Activated CD8-positive, alpha-beta memory T cell treated with anti-CD3 and anti-CD28 coated beads for 1 hour (primary cell): ENCODE measurements at places on chromosomes 2 and 18.
A peak's percentile ranks its signal among the peaks of the same experiment; 100 is the strongest.

DNA sequence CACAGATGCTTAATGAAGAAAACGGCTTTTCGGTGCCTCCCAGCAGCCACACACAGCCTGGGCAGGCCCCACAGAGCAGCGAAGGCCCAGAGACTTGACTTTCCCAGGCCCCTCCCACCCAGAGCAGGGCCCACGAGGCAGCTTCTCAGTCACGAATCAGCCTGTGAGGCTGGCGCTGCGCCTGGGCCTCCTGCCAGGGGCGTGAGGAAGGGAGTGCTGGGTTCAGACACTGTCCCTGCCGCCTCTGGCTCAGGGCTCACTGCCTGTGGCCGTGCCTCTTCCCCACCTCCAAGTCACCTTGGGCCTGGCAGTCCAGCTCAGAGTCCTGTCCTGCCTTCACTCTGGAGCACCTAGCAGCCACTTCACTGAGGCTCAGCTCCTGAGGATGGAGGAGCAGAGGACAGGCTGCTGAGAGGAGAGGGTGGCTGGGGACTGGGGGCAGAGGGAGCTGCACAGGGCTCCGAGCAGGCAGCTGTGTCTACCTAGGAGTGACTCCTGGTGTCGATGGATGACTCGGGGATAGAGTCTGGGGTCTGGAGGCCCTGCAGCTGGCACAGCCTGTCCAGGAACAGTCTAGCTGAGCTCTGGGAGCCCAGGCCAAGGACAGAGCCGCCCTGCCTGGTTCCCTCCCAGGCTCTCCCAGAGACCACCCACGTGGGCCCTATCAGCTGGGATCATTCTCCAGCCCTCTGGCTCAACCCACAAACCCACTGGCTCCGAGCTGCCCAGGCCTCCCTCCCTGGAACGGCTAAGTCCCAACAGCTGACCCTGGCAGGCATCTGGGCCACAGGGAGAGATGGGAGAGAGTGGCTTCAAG lies 36.4 kb upstream of the FOSL2 start:
- no peak for DNase-seq

DNA sequence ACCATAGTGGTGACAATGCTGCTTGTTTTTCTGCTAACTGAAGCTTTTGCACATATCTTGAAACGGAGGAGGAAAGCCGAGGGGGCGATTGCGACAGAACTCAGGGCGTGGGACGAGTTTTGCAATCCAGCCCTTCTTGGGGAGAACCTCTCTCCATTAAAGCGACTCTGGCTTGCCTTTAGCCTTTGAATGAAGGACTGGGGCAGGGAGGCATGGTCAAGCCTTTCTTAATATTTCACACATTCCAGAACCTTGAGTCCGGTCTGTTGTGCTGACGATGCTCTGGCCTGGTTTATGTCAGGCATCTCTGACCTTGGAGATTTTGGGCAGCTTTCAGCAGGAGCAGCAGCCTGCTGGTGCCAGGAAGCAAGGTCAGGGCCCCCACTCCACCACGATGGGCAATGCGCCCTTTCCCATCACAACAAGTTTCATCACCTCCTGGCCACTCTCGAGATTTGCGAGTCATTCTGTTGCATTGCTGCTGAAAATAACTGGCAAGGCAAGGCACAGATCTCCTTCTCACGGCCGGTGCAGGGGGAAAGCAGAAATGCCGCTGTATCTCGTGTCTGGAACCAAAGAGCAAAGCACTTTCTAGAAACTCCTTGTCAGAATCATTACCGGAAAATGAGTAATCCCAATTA lies 10.8 kb downstream of the EMILIN2 start:
- no peak for DNase-seq

- no peak for DNase-seq
Measured at GRCh38 chr2:150595803-150596470, 108.5 kb upstream of the RND3 start.

GRCh38 chr2:119523383-119523951 lies 816 bp downstream of the SCTR start:
- DNase-seq: no peak

- DNase-seq: no peak
Measured at GRCh38 chr2:45067859-45068570, 58.8 kb upstream of the SIX2 start.

GRCh38 chr2:105055613-105056012 lies 17.7 kb downstream of the MRPS9 start:
- DNase-seq: no peak

DNA sequence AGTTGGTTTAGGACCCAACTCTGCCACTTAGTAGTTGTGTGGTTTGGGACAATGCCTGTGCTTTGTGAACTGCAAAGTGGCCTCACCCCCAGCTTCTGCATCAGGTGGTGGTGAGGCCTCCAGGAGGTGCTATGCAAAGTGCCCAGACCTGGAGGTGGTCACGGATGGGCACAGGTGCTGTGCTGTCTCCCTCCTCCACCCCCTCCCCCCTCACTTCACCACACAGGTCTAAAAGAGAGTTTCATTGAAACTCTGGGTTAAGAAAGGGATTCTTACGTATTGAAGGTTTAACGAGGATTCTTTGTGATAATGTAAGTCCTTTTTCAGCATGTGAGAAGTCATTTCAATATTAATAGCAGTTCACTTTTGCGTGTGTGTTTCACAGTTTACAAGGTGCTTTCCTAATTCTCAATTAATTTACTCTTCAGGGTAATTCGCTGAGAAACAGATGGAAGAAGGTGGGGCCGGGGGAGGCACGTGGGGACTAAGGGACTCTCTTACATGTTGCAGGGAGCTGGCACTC lies 369.9 kb downstream of the LPIN1 start:
- no peak for DNase-seq

GRCh38 chr2:36677996-36678605 lies 18.4 kb upstream of the VIT start:
- no peak for DNase-seq

GRCh38 chr18:70313640-70314039 lies 24.8 kb downstream of the SOCS6 start:
- DNase-seq: no peak

- no peak for DNase-seq
Measured at GRCh38 chr2:11364565-11364887, 20.1 kb upstream of the ROCK2 start.

GRCh38 chr2:98854682-98855081 lies 81.3 kb downstream of the CRACDL start:
- no peak for DNase-seq

GRCh38 chr2:24919037-24919505 lies 966 bp downstream of the ADCY3 start:
- peak; percentile 28 for DNase-seq

DNA sequence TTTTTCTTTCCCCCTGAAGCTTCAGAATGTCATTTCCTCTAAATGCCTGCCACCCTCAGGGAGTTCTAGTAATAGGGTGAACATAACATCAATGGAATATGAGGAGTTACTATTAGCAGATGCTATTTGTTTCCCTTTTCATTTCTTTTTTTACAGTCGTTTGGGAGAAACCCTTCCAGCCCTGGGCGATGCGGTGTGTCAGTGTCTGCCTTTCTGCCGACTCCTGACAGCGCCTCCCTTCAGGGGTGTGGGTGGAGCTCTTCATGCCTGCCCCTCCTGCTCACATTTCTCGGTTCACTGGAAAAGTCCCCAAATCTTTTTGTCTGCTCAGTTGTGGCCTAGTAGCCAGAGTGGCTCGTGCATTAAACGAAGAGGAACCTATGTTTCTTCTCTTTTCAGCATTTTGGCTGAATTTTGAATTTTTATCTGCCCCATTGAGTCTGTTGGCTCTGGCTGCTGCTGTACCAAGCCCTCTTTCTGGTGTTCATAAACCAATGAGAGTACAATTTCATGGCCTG lies 72.3 kb downstream of the FMNL2 start:
- no peak for DNase-seq

GRCh38 chr18:76981396-76981968 lies 151.1 kb downstream of the MBP start:
- no peak for DNase-seq

DNA sequence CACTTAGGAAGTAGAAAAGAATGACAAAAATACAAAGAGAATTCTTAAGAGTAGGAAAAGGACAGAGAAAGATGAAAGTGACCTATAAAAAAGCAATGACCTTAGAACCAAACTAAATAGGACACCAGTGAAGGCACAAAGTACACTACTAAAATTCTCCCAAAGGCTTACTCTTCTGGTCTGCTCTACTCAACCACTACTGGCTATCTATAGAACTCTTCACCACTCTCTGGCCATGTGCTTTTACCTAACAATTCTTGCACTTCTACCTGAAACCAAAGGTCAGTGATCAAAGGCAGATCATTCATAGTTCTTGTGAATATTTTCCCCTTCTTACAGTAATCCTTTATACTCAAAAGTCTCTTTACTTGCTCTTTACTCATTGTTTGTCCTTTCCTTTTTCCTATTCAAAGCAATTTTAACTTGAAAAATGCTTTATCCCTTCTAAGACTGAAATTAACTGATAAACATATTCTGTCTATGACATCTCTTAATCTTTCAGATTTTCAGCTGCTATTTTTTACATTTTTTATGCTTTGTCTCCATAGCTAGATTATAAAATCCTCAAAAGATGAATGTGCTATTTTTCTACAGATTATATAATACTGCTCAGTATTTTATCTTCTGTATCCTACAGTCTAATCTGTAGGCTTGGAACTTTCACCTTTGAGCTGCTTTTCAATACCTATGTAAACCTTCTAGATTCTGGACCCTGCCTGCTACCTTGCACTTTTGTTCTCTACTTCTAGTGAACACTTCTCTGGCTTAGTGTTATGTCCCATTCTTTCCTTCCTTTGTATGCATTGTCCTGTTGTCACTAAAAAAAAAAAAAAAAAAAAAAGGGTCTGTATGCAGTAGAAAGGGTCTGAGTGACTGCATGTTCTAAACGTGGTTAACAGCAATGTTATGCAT lies 64.6 kb downstream of the NCKAP1 start:
- DNase-seq: no peak

DNA sequence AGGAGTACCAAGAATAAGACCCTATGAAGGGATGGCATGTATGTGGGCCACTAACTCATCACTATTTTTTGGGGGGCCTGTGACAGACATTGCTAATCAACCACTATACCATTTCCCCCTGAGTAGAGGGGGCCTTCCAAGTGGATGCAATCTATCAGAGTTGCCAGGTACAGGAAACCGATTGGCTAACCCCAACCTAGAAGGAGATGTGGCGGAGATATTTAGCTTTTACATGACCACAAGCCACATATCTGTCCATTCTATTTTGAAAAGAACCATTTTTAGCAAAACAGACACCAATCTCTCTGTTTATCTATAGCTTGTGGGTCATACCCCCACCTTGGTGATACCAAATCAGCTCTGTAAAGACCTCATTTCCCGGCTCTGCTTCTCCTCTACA lies 51.0 kb downstream of the PAX8 start:
- no peak for DNase-seq

GRCh38 chr2:149112713-149113112 lies 74.2 kb downstream of the LYPD6B start:
- no peak for DNase-seq

DNA sequence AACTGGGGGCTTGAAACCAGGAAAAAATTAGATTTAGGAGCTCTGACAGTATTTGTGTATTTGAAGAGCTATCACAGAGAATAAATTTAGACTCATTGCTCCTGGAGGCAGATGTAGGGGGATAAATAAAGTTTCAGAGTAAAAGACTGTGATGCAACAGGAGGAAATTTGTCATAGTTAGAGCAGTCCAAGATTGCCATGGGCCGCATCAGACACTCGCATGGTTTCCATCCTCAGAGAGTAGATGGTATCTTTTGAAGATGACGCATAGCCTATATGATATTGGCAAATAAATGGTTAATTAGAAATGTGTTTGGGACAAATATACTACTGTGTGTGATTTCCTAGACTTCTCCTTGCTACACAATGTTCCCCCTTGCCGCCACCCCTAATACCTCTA lies 170.5 kb downstream of the FTCDNL1 start:
- no peak for DNase-seq

- no peak for DNase-seq
Measured at GRCh38 chr2:222336442-222336841, 37.6 kb upstream of the PAX3 start.
